ENCODE measurements at places on chromosomes 5 and 9.

DNA sequence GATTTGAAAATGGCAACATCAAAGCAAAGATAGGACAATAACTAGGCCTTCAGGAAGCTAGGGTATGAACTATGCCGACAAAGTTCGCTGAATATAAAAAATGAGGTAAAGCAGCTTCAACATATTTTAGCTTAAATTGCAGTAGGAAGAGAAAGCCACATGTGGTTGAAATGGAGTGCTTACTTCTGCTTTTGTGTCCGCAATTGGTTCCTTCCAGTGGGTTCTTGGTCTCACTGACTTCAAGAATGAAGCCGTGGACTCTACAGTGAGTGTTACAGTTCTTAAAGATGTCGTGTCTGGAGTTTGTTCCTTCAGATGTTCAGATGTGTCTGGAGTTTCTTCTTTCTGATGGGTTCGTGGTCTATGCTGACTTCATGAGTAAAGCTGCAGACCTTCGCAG is 95.2 kb downstream of the APTX start:
- H3K27ac ChIP-seq: no peak overlapping the region
- no peak overlapping the region for H3K4me3 ChIP-seq
- DNase-seq: no peak
- H3K27me3 ChIP-seq: no peaks in the 10 kb centered on the region

DNA sequence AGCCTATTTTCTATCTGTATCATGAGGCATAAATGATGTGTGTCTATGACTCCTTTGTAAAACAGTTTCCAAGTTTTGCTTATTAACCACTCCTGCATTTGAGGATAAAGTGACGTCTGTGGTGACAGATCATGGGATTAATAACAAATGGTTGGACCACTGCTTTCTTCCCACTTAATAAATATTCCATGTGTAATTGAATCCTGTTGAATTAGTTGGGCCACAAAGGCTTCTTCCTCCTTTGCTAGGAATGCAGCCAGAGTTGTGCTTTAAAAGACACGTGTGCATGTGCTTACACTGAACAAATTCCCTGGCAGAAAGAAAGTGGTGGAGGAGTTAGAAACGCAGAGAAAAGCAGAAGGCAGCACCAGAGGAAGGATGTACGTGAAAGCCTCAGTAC is 150.2 kb downstream of the ACTBL2 start:
- DNase-seq: no peak
- no peaks in the 10 kb centered on the region for H3K4me1 ChIP-seq
- no peaks in the 10 kb centered on the region for H3K36me3 ChIP-seq
- H3K27me3 ChIP-seq: no peaks in the 10 kb centered on the region

DNA sequence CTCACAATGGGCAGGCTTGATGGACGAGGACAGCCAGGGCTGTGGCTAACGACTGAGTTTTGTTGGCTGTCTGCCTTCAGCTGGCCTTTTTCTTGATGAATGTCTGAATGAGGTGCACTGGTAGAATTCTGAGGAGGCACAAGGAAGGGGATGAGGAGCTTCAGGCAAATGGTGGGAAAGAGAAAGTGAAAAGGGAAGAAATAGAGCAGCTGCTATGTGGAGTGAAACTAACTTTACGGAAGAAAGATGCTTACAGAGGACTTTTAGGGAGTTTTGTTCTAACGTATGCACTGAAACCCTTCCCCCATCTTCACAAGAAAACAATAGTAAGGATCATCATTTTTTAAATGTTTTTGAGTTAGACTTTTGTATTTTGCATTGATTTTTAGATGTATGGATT is 45.3 kb downstream of the OR2K2 start:
- H3K4me1 ChIP-seq: peaks cover 4% of the 10 kb centered on the region
- no peaks in the 10 kb centered on the region for H3K36me3 ChIP-seq

GRCh38 chr9:11064909-11065308 is 452.1 kb upstream of the PTPRD start:
- no peaks in the 10 kb centered on the region for H3K4me1 ChIP-seq
- H3K36me3 ChIP-seq: no peaks in the 10 kb centered on the region
- no peaks in the 10 kb centered on the region for H3K27me3 ChIP-seq
- DNase-seq: no peak
- H3K27ac ChIP-seq: no peak overlapping the region

DNA sequence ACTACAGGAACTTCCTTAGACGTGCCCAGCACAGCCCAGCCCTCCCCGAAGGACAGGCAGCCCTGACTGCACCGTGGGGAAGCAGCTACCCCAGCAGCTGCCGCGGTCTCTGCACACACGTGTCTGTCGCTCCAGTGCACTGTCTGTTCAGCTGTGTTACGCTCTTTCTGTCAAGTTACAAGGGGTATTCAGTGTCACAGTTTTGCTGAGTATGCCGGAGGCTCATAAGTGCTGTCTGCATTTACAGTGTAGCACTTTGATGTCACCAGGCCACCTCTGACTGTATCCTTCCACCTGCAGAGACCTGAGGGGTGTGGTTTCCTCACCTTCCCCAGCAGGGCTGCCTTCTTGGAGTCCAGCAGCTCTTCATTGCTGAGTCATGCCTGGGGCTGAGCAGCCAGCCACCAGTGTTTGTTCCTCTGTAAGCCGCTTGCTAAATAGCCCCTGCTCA is 126.8 kb downstream of the EHMT1 start:
- peaks cover 63% of the 10 kb centered on the region for H3K36me3 ChIP-seq
- DNase-seq: peak; percentile 55
- H3K27ac ChIP-seq: peak overlapping the region; percentile 87

DNA sequence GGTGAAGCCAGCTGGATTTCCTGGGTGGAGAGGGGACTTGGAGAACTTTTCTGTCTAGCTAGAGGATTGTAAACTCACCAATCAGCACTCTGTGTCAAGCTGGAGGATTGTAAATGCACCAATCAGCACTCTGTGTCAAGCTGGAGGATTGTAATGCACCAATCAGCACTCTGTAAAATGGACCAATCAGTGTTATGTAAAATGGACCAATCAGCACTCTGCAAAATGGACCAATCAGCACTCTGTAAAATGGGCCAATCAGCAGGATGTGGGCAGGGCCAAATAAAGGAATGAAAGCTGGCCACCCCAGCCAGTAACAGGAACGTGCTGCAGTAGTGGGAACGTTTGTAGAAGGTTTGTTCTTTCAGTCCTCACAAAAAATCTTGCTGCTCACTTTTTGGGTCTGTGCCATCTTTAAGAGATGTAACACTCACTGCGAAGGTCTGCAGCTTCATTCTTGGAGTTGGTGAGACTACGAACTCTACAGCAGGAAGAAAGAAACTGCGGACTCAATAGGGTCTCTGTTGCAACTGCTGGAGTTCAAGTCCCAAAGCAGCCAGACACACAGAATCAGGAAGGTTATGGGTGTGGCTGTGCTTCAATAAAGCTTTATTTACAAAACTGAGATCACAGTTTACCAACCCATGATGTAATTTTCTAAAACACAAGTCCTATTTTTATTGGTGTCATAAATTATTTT is 145.7 kb upstream of the ERCC6L2 start:
- H3K36me3 ChIP-seq: no peaks in the 10 kb centered on the region
- H3K27ac ChIP-seq: no peak overlapping the region
- no peak overlapping the region for H3K4me3 ChIP-seq
- DNase-seq: no peak

- H3K36me3 ChIP-seq: no peaks in the 10 kb centered on the region
- H3K4me1 ChIP-seq: no peaks in the 10 kb centered on the region
- H3K4me3 ChIP-seq: no peak overlapping the region
Measured at GRCh38 chr5:56447232-56447631, 214.1 kb upstream of the ANKRD55 start.

- peak; percentile 63 for DNase-seq
- no peaks in the 10 kb centered on the region for H3K27me3 ChIP-seq
Measured at GRCh38 chr9:106859957-106860720, 2.8 kb upstream of the ZNF462 start.

- H3K36me3 ChIP-seq: peaks cover 8% of the 10 kb centered on the region
- no peak overlapping the region for H3K4me3 ChIP-seq
- no peaks in the 10 kb centered on the region for H3K27me3 ChIP-seq
- H3K4me1 ChIP-seq: no peaks in the 10 kb centered on the region
Measured at GRCh38 chr9:130064621-130065020, 10.9 kb downstream of the GPR107 start.

DNA sequence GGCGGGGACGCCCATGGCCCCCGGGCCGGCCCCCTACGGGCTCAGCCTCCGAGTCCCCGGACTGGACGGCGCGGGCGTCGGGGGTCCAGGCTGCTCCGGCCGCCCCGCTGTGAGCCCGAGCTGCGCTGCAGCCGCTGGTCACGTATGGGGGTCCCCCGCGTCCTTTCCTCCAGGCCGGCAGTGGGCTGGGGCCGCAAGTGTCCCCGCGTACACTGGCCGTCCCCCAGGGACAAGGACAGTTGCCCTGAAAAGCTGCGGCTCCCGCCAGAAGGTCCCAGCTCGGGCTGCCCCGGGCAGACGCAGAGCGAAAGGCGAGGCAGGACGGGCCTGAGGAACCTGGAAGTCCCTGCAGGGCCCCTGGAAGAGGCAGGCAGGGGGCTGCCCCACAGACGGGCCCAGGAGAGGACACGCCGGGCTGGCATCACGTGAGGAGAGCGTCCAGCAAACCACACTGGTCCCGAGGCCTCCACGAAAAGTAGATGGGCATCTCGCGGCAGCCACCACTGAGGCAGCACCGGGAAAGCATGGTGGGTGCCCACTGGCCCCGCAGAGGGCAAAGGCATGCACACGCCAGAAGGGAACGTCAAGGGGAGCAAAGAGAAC is 3.3 kb upstream of the NKD2 start:
- no peaks in the 10 kb centered on the region for H3K36me3 ChIP-seq
- DNase-seq: no peak
- H3K4me1 ChIP-seq: peaks cover 22% of the 10 kb centered on the region
- H3K27ac ChIP-seq: no peak overlapping the region
- peaks cover 74% of the 10 kb centered on the region for H3K27me3 ChIP-seq

- no peak overlapping the region for H3K4me3 ChIP-seq
- no peaks in the 10 kb centered on the region for H3K27me3 ChIP-seq
- H3K4me1 ChIP-seq: no peaks in the 10 kb centered on the region
- DNase-seq: no peak
- no peaks in the 10 kb centered on the region for H3K36me3 ChIP-seq
- no peak overlapping the region for H3K27ac ChIP-seq
Measured at GRCh38 chr5:92653730-92654461, 927.1 kb downstream of the NR2F1-AS1 start.

Data from mesenchymal stem cell (in vitro differentiated cells and primary cell).